Activated gamma-delta T cell treated with anti-CD3 and anti-CD28 coated beads, Interleukin-2, amount 50 U/mL, for 16 hours (primary cell): ENCODE measurements at places on chromosomes 5 and 9.

DNA sequence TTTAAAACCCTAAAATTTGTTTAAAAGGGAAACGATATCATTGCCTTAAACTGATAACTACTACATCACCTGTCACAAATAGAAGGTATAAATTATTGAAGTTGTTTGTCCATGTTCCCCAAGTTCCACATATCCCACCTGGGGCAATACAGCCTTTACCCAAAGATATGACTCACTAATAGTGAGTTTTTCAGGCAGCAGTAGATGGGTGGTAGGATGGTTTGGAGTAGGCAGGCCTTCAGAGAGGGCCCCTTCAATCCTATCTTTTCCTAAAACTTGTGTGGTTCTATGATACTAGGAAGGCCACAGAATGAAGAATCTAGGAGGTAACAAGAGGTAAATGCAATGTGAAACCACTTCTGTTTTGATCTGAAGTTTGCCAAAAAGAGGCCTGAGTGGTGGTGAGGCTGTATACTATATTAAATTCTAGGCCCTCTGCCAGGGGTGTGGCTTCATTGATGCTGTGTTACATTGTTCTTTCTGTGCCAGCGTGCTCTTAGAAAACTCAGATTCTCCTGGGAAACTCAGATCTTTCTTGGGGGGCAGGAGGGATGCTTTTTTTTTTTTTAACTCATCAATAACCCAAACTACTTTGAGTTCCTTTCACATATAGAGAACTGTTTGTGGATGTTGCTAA lies 7.2 kb downstream of the CYSTM1 start:
- no peak for DNase-seq

GRCh38 chr5:176628406-176629228 lies 1.7 kb downstream of the SNCB start:
- no peak for DNase-seq

DNA sequence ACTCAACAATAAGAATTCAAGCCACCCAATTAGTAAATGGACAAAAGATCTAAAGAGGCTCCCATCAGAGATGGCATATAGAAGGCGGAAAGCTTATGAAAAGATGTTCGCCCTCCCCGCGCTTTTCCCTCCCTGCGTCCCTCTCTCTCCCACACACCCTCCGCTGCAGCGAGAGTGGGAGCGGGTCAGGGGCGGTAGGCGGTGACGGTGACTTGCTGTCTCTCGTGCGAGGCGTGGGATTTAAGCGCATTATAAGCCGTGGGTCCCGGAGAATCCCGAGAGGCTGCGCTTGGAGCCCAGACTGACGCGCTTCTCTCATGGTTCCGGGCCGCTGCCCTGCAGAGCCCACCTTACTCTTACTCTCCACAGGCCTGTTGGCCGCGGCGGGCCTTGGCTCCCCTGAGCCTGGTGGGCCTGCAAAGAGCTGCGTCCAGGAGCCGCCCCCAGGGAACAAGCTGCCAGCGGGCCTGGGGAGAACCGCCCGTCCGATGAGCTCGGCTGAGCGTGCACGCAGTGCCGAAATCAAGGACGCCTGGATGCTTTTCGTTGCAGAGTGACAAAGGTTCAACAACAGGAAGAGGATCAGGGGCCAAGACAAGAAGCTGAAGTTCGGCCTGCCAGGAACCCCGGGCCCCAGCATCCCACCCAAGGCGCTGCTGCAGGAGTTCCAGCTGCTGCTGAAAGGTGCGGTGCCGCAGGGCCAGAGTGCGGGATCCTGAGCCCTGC lies 42.6 kb upstream of the BICD2 start:
- no peak for DNase-seq

GRCh38 chr9:9901624-9902023 lies 711.2 kb downstream of the PTPRD start:
- no peak for DNase-seq

GRCh38 chr5:179753971-179754370 lies 21.3 kb downstream of the MAML1 start:
- no peak for DNase-seq

DNA sequence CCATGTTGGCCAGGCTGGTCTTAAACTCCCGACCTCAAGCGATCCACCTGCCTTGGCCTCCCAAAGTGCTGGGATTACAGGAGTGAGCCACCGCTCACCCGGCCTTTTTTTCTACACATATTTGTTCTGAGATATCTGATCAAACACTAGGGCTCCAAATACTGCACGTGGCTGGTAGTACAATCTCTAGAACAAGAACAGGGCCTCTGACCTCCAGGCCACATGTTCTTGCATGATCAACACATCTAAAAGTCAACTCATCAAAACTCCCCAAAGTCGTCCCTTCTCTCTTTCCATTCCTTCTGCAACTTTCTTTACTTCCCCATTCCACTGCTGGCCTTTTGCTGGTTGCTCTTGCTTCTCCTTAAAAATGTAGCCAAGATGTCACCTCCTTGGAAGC lies 113.3 kb upstream of the LHFPL2 start:
- no peak for DNase-seq

DNA sequence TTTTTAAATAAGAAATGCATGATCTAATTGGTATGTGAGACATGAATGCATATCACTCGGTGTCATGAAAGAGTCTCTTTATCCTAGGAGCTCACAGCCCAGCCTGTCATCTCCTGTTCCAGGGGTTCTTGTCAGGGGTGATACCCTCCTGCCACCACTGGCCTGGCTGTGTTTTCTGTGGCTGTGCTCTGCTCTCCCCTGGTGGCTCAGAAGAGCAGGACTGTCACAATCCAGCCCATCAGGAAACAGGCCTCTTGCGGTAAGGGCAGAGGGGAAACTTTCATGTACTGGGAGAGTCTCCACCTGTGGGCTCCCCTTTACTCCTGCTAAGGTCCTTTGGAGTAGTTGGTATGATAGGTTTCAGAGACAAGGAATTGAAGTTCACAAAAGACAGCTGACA lies 240.2 kb upstream of the GLRA1 start:
- DNase-seq, result no peak

DNA sequence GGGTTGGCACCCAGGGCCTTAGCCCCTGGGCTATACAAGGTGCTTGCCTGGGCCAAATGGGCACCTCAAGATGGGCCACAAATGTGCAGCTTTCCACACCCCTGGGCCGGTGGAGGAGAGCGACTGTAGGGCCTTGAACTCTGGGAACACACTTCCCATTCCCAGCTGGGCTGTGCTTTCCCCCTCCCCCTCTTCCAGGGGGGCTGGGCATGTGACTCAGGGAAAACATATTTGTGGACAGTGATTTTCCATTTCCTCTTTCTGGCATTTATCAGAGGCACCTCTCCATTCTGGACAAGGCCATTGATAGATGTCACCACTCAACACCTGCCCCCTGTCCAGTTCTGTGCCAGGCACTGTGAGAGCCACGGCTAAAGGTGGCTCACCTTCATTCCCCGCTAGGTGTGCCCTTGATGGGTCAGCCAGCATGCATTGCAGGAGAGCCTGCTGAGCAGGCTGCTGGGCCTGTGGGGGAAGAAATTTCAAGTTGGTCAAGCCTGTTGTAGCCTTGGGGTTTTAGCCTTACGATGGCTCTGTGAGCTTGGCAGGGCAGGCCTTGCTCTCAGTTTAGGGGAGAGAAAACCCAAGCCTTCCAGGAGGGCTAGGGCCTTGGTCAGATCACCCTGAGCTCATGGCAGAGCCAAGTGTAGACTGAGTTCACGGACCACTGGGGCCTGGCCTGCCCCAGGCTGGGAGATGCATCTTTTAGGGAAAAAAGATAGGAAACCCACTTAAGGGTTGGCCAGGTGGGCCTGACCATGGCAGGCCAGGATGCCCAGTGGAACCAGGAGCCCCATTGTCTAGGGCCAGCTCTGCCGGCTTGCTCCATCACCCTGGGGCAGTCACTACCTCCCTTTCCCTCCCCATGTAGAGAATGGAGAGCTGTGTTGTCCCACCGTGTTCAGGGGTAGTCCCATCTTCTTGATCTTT lies 113.9 kb downstream of the DAB2IP start:
- DNase-seq, result no peak

GRCh38 chr5:89729623-89730301 lies 679.8 kb downstream of the CETN3 start:
- no peak for DNase-seq

GRCh38 chr9:90044263-90044662 lies 439.5 kb downstream of the GADD45G start:
- DNase-seq, result no peak

DNA sequence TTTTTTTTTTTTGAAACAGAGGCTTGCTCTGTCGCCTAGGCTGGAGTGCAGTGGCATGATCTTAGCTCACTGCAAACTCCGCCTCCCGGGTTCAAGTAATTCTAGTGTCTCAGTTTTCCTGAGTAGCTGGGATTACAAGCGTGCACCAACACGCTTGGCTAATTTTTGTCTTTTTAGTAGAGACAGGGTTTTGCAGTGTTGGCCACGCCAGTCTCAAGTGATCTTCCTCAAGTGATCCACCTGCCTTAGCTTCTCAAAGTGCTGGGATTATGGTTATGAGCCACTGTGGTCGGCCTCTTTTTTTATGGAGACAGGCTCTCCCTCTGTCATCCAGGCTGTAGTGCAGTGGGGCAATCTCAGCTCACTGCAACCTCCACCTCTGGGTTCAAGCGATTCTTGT lies 82.9 kb downstream of the RAB24 start:
- no peak for DNase-seq

DNA sequence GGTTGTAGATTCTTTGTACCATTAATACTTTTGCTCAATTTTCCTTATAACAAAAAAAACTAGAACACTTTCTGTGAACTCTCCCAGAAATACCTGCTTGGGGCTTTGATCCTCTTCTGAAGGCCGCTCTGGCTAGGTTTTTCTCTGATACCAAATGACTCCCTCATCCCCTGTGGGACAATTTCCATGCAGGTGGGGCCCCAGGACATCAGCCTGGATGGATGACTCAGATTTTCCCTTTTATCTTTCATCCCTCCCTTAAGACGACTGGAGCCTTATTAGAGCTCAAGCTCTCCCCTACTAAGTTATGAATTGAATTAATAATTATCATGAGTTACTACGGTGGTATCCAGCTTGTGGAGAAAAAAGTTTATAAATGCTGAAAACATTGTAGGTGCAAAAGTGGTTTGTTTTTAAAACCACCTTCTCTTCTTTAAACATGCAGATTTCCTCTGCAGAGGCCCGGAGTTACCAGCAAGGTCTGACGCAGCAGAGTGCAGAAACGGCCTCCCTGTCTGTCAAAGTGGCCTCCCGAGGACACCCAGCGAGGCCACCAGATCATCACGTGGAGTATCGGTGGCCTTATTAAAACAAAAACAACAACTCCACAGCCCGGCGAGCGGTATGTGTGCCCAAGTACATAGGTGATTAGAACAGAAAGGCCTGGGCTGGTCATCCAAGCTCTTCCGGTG lies 50.8 kb upstream of the IRX4 start:
- DNase-seq, result no peak

- no peak for DNase-seq
Measured at GRCh38 chr5:34608859-34609648, 47.1 kb upstream of the RAI14 start.

DNA sequence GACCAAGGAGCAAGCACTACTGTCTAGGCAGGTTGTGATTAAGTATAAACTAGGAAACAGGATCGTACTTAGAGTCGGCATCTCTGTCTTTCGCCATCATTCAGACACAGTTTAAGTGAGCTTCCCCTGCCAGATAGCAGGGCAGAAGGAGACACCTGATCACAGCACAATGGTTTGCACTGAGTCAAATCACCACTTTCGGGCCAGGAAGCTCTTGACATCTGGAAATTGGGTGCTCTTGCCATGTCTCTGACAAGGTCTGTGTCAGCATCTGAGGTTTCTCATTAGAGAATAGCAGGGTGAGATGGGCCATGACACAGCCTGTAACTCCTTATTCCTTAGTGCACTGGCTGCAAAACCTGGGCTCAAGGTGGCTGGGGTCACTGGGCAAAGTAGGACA lies 8.3 kb downstream of the ADRB2 start:
- DNase-seq, result no peak

GRCh38 chr5:147509710-147510651 lies at the start of gene DPYSL3:
TSS of gene DPYSL3 (minus strand) at chr5:147510068. CDS start at chr5:147509858, 210 bp downstream.
- no peak for DNase-seq

GRCh38 chr5:129746876-129747275 lies 1.0 kb upstream of the MINAR2 start:
- no peak for DNase-seq

GRCh38 chr5:112159435-112159834 lies 259.6 kb downstream of the EPB41L4A start:
- DNase-seq, result no peak

DNA sequence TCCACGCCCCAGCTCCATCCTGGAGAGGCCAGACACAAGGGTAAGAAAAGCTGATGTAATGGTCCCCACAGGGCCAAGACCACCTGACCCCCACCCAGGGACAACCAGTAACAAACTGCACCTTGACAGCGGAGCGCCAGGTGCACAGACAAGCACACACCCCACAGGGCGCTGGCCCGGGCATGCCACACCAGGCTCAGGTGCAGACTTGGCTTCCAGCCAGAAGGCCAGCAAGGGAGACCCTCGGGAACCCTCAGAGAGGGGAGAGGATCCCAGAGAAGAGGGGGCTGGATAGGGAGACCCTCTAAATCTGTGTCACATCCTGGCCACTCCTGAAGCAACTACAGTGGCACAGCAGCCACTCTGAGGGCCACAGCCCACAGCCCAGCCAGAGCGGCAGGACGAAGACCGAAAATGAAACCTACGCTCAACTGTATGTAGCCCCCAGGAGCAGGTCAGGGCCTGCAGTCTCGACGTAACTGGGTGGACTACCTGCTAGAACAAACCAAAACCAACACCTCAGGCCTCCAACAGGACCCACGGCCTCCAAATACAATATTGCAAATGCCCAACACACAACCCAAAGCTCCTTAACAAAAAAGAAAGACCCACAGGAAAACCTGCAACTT lies 18.5 kb downstream of the CAMSAP1 start:
- no peak for DNase-seq

GRCh38 chr5:33370466-33370859 lies 70.3 kb upstream of the TARS1 start:
- DNase-seq, result no peak

DNA sequence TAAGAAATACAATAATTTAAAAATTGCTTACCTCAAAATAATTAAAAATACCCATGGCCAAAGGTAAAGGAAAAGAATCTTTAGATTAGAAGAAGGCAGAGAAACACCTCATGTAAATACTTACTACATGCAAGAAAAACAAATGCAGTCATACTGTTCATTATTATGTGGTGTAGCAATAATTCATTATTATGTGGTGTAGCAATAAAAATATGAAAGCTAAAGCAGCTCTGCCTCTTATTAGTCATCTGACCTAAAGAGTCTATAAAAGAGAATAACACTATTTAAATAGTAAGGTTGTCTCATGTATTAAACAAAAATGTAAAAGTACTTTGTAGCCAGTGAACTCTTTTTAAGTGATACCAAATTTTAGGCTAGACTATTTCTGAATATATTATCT lies 6.6 kb downstream of the DTWD2 start:
- DNase-seq, result no peak

DNA sequence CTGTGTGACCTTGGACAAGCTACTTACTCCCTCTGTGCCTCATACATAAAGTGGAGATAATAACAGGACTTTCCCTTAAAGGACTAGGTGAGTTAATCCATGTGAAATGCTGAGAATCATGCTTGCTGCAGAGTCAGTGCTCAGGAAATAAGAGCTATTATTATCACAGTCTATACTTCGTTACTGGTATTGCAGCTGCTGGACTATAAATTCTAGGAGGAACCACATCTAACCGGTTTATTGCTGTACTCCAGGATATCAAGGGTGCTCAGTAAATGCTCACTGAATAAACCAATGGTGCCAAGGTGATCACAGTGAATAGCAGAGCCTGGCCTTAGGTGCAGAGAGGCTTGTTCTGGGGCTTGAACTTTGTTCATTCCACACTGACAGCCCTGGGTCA lies 69.3 kb downstream of the HSPA4 start:
- DNase-seq, result no peak

GRCh38 chr5:74452856-74453255 lies 187.7 kb downstream of the ENC1 start:
- DNase-seq, result no peak
